ENCODE measurements at places on chromosomes 4 and X.
A peak's percentile ranks its signal among the peaks of the same experiment; 100 is the strongest.

- no peak for DNase-seq
Measured at GRCh38 chr4:147732518-147733235, 789 bp downstream of the ARHGAP10 start.

DNA sequence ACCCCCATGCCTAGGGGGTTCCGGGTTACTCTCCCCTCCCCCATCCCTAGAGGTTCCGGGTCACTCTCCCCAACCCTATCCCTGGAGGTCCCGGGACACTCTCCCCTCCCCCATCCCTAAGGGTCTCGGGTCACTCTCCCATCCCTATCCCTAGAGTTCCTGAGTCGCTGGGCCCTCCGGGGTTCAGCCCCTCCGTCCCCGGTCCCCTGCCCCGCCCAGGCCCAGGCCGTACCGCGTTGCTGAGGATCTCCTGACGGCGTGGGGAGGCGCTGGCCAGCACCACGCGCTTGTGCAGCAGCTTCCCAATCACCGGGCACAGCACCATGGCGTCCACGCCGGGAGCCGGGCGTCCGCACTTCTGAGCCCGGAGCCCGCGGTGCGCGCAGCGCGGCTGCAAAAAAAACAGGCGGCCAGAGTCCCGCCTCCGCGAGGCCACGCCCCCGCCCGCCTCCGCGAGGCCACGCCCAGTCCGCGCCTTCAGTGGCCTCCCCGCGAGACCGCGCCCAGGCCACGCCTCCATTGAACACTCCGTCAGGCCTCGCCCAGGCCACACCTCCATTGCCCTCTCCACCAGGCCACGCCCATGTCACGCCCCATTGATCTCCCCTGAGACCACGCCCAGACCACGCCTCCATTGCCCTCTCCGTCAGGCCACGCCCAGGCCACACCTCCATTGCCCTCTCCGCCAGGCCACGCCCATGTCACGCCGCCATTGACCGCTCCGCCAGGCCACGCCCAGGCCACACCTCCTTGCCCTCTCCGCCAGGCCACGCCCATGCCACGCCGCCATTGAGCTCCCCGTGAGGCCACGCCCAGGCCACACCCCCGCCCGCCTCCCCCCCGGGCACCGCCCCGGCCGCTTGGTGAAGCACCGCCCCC, at the start of gene ASMTL:
TSS of gene ASMTL (minus strand) at position 394 of the 879 bp plus-strand sequence. CDS start at position 325, 69 bp downstream.
- DNase-seq: peak; percentile 99

- no peak for DNase-seq
Measured at GRCh38 chr4:48042979-48043461, 26.4 kb downstream of the NIPAL1 start.

DNA sequence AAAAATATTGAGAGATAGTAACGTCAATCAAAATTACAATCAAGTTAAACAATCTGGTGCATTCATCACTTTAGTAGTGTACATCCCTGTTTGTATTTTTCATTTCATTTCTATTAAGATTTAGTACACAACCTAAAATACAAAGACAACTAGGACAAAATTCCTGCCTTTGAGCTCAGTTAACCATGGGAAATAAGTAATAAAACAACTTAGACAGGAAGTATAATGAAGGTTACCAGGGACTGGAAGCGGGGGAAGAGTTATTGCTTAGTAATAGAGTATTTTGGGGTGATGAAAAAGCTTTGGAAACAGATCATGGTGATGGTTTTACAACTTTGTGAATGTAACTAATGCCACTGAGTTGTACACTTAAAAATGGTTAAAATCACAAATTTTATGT, 25.6 kb upstream of the ATXN3L start:
- DNase-seq: no peak

GRCh38 chrX:153642051-153642654, 4.8 kb upstream of the DUSP9 start:
- DNase-seq: no peak

DNA sequence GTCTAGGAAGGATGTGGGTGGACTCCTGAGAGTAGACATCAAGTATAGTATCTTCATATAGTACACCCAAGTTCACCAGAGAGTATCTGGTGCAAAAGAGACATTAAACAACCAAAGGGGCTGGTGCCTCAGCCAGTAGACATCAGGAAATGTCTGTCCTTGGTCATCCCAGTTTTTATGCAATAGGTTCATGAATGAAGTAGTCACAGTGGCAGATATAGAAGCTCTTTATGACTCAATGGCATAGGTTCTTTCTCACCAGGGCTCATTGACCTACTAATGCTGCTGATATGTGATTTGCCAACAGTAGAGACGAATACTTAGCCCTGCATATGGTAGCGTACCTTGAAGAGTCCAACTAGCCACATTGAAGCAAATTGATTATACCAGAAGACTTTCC, 45.0 kb upstream of the CCDC149 start:
- DNase-seq: no peak

DNA sequence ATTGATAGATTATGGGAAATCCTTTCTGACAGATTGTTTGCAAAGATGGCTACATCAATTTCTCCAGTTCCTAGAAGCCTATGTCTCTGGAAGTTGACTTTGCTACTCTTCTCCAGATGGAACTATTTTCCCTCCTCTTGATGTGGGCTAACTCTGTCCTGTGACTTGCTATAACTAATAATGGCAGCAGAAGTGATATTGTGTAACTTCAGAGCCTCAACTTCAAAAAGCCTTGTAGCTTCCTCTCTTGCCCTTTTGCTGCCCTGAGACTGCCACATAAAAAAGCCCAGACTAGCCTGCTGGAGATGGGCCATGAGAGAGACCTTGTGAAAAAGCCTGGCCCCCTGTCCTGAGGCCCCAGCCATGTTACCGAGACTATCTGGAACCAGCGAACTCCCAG, 210.7 kb upstream of the SLC7A11 start:
- DNase-seq: no peak

DNA sequence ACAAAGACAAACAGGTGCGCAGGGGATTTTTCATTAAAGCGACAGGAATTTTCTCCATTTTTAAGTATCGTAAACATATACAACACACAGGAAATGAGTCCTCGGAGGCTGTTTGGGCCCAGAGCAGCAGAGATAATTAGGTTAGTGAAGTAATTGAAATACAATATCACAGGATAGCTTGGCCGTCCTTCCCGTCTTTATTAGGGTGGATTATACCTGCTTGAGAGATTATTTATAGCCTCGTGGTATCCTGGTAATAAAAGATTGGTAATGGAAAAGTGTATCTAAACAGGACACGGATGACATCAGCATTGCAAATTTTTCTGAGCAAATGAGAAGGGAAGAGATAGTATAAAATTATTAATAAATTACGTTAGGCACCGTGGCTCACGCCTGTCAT, 68.2 kb downstream of the CRLF2 start:
- DNase-seq: no peak

GRCh38 chr4:154807042-154807630, 26.1 kb downstream of the RBM46 start:
- DNase-seq: peak; percentile 33

DNA sequence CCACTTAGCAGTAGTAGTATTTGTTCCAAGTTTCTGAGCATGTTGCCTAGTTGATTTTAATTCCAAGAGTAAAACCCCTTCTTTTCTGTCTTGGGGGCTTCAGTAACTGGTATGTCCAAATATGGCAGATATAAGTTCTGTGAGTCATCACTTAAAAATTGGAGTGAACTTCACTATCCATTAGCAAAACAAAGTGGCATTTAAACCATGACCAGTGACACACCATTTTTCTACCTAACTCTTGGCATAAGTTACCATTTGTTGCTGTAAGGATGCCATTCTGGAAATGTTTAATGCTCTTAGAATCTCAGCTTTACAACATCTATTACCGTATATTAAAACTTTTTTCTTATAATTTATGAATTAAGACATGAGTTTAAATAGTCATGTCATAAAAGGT, 102.0 kb downstream of the CBR4 start:
- DNase-seq: no peak

- DNase-seq: no peak
Measured at GRCh38 chrX:139446832-139447231, 83.7 kb upstream of the F9 start.

GRCh38 chr4:159071178-159071968, 31.5 kb upstream of the RAPGEF2 start:
- DNase-seq: no peak

GRCh38 chrX:104112326-104112951, at the start of gene ZCCHC18:
Gene ZCCHC18 (plus strand): TSS chrX:104112523. CDS start chrX:104114112, 1,589 bp downstream.
- DNase-seq: peak; percentile 41

DNA sequence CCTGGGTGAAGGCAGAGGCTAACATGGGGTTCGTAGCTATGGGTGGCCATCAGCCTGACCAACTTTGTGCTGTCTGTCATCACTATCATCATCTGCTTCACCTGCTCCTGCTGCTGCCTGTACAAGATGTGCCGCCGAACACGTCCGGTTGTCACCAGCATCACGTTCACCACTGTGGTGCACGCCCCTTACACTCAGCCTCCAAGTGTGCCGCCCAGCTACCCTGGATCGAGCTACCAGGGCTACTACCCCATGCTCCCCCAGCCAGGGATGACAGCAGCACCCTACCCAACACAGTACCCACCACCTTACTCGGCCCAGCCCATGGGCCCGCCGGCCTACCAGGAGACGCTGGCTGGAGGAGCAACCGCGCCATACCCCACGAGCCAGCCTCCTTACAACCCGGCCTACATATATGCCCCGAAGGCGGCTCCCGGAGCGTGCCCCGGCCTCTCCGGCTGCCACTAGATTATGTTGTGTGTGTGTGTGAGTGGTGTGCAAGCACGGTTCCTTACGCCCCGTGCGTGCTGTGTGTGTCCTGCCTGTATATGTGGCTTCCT, 238.1 kb upstream of the ZCCHC13 start:
- no peak for DNase-seq

- no peak for DNase-seq
Measured at GRCh38 chr4:126935801-126936200, 697.0 kb upstream of the INTU start.

- DNase-seq: no peak
Measured at GRCh38 chrX:109283870-109284269, 198.0 kb downstream of the GUCY2F start.
